ENCODE measurements at places on chromosomes 3 and 15.
A peak's percentile ranks its signal among the peaks of the same experiment; 100 is the strongest.

GRCh38 chr3:66021731-66022131, 17.0 kb downstream of the MAGI1 start:
- DNase-seq = no peak

DNA sequence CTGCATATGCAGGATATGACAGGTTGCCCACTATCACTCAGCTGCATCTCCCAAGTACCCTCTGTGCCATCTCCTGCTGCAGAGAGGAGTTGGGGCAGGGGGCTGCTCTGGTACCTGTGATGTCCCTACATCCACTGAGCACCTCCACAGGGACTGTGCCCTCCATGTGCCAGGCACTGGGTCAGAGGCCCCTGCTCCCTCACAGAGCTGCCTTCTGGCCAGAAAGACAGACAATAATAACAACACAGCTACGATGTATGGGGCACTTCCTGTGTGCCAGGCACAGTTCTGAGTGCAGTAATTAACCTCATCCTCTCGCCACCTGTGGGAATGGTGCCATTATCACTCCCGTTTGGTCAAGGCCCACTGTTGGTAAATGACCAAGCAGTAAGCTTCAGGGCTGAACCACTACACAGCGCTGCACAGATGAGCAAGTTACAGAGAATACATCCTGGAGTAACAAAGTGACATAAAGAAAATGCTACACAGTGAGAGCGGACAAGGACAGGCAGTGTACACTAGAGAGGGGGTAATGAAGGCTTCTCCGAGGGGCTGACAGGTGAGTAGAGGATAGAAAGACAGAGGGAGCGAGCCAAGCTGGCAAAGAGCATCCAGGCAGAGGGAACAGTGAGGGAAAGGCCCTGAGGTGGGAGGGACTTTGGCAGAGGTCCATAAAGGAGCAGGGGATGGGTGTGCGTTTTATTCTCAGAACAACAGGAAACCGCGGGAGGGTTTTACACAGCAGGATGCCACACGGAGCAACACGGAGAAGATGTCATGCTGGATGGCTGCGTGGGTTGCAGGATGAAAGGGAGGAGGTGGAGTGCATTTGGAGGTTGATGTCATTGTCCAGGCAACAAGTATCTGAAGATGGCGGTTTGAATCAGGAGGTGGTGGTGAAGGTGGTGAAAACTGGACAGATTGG, 13.6 kb downstream of the WNT7A start:
- peak; percentile 25 for DNase-seq

DNA sequence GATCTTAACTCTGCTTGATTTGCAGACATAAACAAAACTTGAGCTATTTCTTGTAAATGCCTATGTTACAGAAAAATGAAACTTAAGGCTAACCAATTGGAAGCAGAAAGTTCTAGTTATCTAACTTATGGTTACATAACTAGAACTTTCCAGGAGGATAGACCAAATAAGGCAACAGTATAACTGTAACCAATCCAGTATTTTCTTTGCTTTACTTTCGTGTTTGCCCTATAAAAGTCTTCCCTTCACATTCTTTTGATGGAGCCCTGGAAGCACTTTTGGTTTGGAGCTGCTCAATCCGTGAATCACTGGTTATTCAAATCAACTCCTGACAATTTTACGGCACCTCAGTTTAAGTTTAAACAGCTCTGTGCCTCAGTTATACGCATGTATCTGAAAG, 164.6 kb downstream of the SUCLG2 start:
- no peak for DNase-seq

DNA sequence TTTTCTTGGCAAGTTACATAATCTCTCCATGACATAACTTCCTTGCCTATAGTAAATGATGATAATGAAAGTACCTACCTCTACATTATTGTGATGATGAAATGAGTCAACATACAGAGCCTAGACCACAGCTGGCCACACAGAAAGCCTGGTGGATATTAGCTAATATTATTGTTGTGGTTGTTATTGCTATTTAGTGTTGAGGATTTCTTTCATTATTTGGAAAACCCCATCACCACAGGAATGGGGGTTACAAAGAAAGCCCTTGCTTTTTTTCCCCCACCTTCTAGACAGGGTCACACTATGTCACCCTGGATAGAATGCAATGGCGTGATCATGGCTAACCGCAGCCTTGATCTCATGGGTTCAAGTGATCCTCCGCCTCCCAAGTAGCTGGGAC, 125.0 kb downstream of the PDZRN3 start:
- DNase-seq = no peak

DNA sequence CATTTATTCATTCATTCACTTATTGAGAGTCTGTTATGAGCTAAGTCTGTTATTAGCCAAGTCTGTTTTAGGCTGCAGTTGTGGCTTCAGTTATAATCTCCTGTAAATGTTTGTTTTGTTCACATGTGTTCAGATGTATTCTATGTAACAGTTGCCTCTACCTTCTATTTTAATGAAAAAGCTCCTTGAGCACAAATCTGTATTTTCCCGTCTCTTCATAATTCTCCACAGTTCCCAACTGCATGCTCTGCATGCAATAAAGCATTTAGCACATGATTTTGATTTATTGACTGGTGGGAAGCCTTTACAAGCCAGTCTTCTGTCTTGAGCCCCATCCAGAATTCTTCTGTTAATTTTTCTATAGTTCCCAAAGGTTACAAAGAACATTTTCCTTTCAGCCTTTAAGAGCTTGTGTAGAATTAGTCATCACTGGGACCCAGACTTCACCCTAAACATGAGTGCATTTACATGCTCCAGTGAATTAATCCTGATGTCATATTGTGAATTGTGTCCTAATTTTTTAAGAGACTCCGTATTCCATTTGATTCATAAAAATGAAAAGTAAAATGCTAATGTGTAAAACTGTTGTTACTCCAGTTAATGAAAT, 122.3 kb upstream of the NR2E3 start:
- no peak for DNase-seq

DNA sequence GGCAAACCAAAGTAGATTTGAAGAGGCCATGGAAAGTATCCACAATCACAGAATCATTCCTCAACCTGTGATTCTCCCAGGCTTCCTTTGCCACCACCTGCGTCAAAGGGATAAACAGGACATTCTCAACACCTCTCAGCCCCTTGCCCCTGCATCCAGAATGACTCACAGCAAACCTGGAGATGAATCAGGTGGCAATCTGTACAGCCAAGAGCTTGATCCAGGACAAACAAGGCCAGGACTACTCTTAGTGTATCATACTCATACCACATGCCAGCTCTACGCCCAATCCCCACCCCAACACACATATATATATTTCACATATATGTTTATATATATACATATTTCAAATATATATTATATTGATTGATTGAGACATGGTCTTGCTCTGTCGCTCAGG, 23.6 kb upstream of the C3orf62 start:
- DNase-seq = no peak

DNA sequence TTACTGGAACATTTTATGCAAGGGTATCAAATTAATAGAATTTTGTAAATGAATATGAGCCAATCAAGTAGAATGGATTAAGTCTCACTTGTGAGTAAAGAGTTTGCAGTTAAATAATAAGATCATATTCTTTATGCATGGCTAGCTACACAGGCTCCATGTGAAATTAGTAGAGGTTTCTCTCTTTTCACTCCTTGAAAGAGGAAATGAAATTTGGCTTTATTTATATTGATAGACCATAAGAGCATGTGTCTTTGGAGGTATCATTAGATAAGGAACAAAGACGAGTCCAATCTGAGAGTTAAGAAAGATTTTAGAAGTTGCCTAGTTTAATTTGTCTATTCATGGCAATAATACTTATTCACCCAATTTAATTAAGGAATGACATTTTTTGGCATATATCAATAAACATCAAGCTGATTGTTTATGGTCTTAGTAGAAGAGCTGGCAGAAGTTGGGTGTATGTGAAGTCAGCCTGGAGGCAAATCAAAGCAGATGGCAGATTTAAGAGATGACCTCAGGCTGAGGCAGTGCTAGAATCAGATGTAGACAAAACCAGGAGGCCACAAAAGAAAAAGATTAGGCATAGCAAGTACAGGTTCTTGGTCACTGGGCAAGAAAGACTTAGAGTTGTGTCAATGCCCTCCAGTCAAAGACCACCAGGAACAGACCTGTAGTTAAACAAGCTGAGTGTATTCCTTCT, 406.5 kb upstream of the ARHGEF26 start:
- DNase-seq = no peak

GRCh38 chr15:87949151-87949574, 307.4 kb downstream of the NTRK3 start:
- DNase-seq = no peak

DNA sequence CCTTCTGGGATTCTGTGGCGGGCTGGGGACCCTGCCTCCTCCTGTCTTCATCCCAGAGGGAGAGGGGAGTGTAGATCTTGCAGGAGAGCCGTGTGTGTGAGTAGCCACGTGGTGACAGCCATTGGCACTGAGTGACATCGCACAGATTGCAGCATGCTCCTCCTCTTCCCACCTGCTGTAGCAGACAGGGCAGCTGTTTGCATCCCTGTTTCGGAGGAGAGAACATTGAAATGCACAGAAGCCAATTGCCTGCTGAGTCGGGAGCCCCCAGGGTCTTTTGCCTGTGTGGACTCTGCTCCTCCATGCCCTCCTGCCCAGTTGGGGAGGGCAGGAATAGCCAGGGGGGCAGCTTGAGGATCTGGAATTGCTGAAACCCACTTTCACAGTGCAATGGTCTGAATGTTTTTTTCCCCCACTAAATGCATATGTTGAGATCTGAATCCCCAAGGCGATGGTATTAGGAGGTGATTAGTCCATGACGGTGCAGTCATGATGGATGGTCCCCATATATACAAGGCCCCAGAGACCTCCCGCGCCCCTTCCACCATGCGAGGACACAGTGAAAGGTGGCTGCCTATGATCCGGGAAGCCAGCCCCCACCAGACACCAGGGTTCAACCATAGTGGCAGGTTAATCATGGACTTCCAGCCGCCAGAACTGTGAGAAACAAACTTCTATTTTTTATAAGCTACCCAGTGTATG, 66.8 kb downstream of the CHRNA7 start:
- DNase-seq = no peak

- no peak for DNase-seq
Measured at GRCh38 chr3:29690686-29691353, 409.9 kb downstream of the RBMS3 start.

GRCh38 chr3:23991683-23992628, 46.9 kb downstream of the NR1D2 start:
- DNase-seq = no peak

GRCh38 chr15:66068801-66069200, 184.7 kb downstream of the MEGF11 start:
- DNase-seq = no peak

GRCh38 chr3:179991104-179991503, 45.6 kb downstream of the PEX5L start:
- no peak for DNase-seq

- no peak for DNase-seq
Measured at GRCh38 chr15:72044956-72045355, 73.0 kb downstream of the MYO9A start.

DNA sequence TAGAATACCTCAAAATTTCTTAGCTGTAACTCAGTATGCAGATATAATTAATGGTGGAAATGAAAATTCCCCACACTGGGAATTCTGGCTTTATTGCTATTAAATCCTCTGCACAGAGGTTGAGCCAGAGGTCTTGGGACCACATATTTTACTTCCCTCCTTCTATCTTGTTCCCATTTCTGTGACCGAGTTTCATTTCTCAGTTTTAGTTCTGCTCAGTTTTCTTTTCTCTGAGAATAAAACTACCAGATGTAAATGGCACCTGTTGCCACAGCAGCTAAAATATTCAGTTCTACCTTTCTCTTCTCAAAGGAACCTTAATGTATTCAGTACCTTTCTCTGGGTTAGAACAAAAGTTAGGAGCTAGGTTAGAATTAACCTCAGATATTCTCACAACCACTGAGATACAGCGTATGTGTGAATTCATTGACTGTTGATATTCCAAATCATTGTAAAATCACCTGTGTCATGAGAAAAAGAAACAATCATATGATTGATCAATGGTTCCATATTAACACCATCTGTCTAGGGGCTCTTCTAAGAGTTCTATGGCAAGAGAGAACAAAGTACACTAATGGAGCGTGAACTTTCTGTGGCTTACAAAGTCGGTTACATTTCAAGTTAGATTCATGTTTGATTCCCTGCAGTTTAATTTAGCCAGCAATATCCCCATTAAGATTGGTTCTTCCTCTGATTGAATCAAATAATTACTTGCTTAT, 374.1 kb downstream of the EFHB start:
- no peak for DNase-seq

- DNase-seq = no peak
Measured at GRCh38 chr15:66241908-66242285, 11.7 kb downstream of the MEGF11 start.

- no peak for DNase-seq
Measured at GRCh38 chr15:63528138-63528659, 23.8 kb downstream of the USP3 start.

DNA sequence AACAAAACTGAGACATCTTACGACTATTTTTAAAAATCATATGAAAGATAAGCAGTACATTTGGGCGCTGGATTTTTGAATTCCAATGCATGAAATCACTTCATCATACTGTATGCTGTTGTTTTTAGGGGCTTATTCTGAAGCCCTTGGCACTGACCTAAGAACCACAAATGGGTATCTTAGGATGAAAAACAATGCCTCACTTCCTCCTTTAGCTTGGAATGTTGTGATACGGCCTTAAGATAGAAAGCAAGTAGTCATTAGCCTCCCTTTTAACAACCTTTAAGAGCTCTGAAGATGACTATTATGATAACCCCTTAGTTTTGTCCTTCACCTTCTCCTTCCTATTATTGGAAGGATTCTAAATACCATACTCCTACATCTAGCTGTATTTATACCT, 289.8 kb downstream of the ARPP21 start:
- DNase-seq = no peak

GRCh38 chr15:75164625-75165350, 36.9 kb upstream of the C15orf39 start:
- DNase-seq = no peak

GRCh38 chr3:58526515-58526957, 10.5 kb downstream of the ACOX2 start:
- no peak for DNase-seq

- DNase-seq = no peak
Measured at GRCh38 chr3:33146791-33147445, 33.1 kb downstream of the CRTAP start.

DNA sequence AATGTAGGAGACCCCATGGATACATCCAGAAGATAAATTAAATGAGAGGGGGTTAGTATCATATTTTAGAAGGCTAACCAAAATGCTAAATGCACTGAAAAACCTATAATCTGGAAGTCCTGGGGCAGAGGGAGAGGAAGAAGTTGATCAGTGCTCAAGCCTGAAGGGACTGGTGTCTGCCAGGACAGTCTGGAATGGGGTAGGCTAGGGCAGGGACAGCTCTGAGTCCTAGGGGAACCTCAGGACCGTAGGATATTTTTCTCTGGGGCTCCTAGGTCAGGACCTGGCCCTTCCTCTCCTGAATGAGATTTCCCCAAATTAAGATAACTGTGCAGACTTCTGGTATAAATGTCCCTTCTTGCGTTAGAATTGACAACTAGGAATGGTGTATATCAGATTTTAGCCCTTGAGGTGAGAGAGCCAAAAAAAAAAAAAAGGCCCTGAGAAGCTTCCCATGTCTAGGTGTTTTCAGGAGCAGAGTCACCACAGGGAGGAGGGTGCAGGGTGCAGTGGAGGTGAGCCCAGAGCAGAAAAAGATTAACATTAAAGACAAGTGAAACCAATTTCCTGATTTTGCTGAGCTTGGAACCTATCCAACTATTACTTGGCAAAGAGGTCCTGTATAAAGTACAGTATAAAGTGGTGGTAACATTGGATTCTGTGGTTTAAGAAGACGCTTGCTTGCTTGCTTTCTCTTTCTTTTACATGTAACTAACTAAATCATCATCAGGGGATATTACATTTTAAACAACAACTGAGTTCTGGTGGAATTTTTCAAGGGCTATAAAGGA, 63.5 kb downstream of the HACD2 start:
- no peak for DNase-seq

GRCh38 chr3:194682189-194682693, 3.4 kb upstream of the FAM43A start:
- DNase-seq = no peak

Measured in stimulated activated CD8-positive, alpha-beta memory T cell treated with anti-CD3 and anti-CD28 coated beads, Interleukin-15, amount 100 ng/mL, for 48 hours (primary cell).